ENCODE measurements at places on chromosomes 11 and 22.

DNA sequence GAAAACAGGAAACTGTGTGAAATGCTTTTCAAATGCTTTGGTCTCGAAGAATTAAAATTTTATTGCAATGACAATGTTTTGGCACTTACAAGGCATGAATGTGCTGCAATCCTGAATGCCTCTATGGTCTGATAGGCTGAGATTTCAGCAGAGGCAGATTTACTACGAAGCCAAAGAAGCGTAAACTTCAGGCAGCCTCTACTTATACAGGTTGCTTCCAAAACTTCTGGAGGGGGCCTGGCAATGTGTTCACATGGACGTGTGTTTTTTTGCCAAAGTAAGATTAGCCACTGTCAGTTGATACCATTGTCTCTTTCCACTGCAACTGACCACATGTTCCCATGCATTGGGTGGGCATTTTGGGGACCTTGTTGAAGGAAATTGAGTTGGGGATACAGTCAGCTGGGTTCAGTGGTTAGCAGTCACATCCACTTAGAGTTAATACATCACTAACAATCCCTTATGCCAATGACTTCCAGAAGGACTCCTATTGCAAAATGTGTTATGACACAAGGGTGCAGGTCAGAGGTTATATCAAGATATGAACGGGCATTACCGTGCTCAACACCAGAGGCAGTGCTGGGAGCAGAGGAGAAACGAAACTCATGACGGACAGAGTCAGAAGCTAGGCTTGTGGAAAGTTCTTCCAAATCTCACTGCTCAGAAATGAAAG lies 48.8 kb downstream of the ABTB2 start:
- no peak for DNase-seq

- DNase-seq: no peak
Measured at GRCh38 chr11:64445651-64446050, 86.7 kb downstream of the RPS6KA4 start.

DNA sequence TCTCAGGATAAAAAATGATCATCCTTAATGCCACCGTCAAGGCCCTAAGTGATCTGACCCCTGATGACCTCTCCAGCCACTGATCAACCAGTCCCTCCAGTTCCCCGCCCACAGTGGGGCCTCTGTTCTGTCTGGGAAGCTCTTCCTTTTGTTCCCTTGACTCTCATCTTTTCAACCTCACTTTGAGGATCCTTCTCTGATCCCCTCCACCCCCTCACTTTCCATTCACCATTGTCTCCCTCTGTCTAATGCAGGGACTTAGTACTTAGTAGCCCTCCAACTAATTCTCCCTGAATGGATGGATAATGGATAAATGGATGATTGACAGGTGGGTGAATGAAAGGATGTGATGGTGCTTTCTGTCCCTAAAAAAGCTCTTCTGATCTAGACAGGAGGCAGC lies 45.6 kb downstream of the C11orf58 start:
- DNase-seq: no peak

DNA sequence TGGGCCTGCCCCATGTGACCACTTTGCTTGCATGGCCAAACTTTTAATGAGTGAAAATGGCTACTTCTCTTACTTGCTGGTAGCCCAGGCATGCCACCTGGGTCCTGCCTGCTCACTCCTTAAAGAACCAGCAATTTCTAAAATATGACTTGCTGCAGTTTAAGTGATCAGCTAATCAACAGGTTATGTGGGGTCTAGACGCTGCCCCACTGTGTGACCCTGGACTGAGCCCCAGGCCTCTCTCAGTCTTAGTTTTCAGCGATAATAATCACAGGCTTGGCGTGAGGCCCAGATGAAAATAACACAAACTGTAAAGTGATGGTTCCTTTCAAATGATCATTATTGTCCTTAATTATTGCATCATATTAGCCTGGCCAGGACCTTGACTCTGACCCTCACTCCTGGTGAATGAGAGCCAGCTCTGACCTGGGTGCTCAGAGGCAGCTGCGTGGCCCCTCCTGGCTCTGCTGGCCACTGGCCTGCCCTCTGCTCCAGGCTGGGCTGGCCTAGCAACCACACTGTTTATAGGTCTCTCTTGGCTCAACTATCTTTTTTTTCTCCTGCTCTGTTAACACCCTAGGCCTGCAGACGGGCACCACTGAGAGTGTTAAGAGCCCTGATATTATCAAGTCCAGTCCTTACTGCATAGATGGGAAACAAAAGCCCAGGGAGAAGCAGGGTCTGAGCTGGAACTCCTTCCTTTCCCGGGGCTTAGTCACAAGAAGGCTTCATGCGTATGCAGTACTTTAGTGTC lies 89.7 kb downstream of the RRM1 start:
- DNase-seq: no peak

DNA sequence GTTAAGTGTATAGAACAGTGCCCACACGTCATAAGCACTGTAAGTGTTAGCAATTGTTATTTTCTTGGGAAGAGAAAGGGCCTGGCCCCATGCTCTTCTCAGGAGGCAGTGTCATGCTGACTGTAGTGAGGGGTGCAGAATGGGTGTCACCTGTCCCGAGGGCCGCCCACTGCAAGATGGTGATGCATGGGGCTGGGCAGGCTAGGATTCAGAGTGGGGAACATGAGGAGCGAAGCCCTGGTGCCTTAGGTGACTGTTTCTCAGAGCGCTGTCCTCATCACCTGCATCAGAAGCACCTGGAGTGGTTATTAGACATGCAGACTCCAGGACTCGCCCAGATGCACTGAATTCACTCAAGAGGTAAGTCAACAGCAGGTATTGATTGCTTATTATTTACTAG lies 101.0 kb upstream of the PARVA start:
- no peak for DNase-seq

DNA sequence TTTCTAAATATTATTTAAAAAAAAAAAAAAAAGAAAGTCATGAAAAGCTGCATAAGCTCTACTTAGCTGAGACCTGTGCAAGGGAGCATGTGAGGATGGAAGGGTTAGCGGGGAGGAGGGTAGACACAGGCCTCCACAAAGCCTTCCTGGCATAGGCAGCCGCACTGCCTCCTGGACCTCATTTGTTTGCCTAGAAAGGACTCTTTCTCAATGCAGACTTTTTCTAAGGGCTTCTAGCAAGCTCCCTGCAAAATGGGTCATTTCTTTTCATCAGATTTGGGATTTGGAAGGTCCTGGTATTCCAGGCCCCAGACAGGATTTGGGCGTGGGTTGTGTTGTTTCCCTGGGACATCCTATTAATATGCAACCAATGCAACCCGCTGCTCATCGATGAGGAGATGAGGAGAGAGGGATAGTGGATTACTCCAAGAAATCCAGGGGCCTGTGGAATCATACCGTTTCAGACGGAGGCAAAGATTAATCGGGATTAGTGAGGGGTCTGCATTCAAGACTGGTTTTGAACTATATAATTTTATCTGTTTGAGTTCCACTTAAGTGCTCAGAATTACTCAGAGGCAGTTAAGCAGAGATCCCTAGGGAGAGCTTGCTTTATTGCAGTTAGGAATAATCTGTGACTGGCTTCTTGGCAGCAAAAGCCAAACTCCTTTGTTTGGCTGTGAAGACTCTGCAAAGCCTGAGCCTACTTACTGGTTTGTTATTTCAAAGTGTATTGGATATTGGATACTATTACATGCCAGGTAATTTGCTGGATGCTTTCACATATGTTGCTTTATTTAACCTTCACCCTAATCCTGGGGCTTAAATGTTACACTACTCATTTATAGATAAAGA lies 106.9 kb upstream of the NAV2 start:
- DNase-seq: no peak

- DNase-seq: no peak
Measured at GRCh38 chr11:70503468-70504221, 105.3 kb downstream of the CTTN start.
